ENCODE measurements at places on chromosomes 3 and 15. TPM values are rescaled to one million over a fixed set of nuclear protein-coding genes. Genes with fewer than 3 reads are reported as not detected.

DNA sequence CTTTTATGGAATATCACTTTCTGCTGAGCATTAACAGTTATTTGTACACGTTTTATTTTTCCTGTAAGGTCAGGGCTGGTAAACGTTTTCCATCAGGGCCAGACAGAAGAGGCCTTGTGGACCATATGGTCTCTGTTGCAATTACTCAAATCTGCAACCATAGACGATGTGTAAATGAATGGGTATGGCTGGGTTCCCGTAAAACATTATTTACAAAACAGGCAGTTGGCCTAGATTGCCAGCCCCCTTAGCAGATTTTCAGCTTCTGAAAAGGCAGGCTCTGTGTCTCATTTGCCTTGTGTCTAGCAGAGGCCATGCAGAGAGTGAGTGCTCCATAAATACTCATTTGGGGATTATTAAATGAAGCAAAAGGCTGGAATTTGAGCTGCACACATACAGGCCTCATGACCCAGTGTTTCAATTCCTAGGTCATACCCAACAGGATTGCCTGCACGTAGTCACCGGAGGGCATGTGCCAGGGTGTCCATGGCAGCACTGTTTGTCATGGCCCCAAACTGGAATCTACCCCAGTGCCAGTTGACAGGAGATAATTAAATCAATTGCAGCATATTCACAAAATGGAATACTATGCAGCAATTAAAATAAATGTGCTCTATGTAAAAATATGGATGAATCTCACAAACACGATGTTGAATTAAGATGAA, 51.3 kb downstream of the GPD1L start:
- no peak for DNase-seq

DNA sequence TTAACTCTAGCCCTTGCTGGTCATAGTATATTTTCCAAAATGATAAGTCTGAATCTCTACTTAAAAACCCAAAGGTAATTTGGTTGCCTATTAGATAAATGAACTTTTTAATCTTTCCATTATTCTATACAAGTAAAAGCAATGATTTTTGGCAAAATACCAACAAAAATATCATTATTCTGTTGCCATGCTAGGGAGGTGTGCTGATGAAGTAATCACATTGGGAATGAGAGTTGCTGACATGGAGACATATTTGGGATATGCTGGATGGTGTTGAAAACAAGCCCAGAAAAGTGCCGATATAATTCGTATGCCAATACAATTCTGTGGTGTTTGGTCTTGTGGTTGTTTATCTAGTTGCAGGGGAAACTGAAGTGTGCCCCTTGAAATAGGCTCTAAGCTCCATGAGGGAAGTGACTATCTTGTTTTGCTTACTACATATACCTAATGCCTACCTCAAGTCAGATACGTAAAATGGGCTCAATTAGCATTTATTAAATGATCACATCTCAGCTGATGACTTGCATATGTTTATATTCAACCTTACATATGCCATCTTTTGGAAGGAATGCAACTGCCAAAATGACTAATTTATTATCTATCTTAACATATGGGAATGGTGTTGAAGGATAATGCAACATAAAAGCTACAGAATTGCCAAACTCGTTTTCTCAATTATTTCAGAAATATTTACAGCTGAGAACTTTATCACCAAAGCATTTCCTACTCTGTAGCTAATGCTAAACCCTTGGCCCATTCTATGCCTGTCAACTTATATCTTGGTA, 5.8 kb downstream of the TOPBP1 start:
- no peak for DNase-seq

GRCh38 chr3:5202222-5202621, 14.7 kb downstream of the EDEM1 start:
- no peak for DNase-seq

MYO5C gene
- total RNA-seq = 41.6 TPM

DNA sequence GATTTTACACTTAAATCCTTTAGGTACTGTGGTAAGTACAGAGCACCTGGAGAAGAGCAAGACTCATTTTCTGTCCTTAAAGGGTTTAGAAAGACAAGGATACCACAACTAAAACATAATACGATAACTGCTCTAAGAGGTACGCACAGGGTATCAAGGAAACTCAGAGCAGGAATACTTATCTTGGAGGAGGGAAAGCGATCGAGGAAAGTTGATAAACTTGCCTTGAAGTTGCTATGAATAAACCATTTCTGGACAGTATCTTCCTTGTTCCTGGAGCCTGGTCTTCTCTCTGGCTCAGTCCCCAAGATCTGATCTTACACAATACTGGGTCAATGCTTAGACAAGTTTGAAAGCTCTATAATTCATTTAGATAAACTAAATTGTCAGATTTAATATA, 17.6 kb upstream of the GATM start:
- no peak for DNase-seq

- no peak for DNase-seq
Measured at GRCh38 chr3:146537603-146538002, 6.8 kb downstream of the PLSCR1 start.

DNA sequence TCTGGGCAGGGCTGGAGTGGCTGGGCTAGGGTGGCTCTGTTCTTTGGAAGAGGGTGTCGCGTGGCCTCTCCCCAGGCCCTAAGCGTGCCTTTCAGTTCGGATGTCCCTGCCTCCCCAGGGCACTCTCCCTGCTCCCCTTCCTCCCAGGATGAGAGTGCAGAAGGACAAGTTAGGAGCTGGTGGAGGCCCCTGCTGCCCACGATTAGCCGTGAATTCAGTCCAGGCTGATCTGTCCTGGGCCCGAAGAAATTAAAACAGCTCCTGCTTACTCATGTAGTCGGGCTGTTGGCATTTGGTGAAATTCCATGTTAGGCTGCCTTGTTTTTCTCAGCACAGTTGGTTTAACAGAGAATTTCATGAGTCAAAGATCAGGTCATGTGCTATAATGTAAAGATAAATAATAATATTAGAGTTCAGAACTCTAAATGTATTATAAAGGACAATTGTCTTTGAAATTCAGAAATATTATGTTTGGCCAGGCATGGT, 24.5 kb downstream of the NIPA1 start:
- no peak for DNase-seq

GHRL gene
- total RNA-seq = 1.2 TPM

- no peak for DNase-seq
Measured at GRCh38 chr15:43484455-43484854, 8.5 kb downstream of the TP53BP1 start.

DNA sequence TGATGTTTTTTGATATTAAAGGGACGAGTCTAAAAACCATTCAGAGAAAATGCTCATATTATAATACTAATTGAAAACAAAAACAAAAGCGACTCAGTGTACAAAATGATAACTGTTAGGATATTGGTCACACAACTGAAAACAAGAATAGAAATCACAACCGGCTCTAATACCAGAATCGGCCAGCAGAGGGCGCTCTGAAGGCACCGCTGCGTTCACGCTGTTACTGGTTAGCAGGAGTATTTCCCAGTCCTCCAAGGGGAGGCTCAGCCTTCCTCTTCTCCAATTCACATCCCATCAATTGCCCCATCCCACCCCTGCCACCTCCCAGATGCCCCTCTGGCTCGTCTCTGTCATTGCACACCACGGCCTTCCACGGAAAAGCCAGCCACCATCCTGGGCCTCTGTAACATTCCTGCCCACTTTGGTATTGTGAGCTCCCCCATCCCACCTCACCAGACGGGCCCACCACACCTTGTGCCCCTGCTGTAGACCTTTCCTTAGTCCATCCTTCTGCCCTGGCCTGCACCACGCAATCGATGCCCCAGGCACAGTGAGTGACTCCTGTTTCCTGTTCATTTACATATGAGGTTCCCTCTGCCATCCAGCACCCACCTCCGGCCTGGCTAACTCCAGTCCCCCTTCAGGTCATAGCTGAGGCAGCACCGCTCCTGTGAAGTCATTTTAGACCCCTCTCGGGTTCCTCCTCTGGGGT, 8.5 kb downstream of the FAM107A start:
- DNase-seq = peak; percentile 84

GRK7 gene
- total RNA-seq = not detected

DNA sequence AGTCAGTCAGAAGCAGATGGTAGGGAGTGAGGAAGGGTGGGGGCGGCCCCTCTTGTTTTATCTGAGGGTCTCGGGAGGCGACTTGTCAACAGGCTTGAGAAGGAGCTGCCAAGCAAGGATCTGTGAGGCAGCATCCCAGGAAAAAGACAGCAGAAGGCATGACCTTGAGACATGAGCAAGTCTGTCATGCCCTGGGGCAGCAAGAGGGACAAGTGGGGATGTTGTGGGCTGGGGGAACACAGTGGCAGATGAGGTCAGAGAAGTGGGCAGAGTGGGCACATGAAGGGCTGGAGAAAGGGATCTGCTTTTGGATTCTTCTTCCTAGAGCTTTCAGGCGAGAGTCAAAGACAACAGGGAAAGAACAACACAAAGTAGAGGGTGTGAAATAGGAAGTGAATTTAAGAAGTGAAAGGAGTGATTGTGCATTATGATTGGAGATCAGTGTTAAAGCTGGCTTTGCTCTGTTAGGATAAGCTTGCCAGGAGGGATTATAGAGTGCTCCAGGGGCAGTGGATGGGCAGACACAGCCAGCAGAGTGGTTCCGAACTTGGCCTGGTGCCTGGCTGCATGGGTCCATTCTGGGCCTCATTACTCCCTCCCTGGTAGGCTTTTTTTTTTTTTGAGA, 73.3 kb downstream of the USP13 start:
- DNase-seq = no peak

LRRC31 gene
- 0.76 TPM for total RNA-seq

DNA sequence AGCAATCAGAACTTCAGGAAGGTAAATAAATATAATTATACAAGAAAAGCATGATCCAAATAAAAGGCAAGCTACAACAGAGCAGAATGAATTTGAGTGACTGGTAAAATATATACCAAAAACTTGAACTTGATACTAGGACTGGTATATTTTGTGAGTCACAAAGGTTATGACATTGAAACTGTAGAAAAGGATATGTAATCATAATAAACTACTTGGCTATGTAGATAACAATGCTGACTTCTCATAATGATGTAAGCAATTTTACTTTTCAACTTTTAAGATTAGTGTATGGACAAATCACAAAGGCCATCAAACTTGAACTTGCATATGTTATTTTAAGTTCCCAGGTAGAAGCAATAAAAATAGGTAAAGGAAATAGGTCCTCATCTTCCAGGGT, 384.5 kb upstream of the NECTIN3 start:
- DNase-seq = no peak

GRCh38 chr15:85763157-85763556, 31.6 kb downstream of the KLHL25 start:
- no peak for DNase-seq

- no peak for DNase-seq
Measured at GRCh38 chr3:59535791-59536221, 486.0 kb upstream of the CFAP20DC start.

DNA sequence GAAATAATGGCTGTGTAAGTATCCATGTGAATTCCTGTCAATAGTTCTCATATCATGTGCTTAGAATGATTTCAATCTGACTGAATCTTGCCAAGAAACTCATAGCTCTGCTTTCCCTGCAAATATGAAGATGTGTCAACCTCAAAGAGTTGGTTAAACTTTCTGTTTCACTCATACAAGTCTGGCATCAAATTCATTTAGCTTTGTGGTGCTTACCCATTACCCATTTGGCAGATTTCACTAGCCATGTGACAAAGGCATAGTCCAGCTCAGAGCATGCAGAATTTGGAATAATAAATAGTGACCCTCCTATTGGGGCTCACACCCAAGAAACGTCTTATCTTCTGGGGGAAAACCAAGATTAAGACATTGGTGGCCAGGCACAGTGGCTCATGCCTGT, 256.6 kb upstream of the TPRG1 start:
- DNase-seq = no peak

- no peak for DNase-seq
Measured at GRCh38 chr15:31263751-31264558, 62.7 kb upstream of the KLF13 start.

- no peak for DNase-seq
Measured at GRCh38 chr3:197892162-197892561, 57.8 kb upstream of the RPL35A start.

DNA sequence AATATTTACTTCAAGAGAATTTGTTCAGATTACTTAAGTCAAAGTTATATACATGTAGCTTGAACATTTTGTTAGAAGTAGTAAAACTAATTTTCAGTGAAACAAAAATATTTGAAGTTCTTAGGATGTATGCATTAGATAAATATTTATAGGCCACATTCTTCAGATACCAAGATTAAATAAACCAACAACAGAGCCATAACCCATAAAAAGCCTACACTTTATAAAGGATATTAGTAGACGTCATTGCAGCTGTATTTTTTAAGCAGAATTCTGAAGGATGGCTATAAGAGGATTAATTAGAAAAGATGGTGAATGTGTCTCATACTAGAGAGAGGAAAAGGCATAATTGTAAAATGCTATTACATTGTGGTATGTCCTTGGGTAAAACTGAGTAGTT, 449.7 kb upstream of the ALCAM start:
- DNase-seq = no peak

DNA sequence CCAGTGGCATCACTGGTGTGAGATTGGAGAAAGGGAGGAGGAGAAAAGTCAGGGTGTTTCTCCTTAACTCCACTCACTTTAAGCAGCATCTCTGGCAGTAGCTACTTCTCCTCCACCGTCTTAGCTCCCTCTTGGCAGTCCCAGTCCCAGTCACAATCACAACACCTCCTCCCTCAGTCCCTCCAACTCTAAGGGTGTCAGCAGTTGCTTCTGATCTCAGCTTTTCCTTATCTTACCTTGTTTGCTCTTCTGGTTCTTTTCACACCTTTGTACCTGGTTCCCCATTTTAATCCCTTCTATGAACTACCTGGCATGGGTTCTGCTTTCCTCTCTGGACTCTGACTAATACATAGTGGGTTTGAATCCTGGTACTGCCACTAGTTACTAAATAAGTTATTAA, 188.3 kb upstream of the CTDSPL start:
- DNase-seq = no peak

DNA sequence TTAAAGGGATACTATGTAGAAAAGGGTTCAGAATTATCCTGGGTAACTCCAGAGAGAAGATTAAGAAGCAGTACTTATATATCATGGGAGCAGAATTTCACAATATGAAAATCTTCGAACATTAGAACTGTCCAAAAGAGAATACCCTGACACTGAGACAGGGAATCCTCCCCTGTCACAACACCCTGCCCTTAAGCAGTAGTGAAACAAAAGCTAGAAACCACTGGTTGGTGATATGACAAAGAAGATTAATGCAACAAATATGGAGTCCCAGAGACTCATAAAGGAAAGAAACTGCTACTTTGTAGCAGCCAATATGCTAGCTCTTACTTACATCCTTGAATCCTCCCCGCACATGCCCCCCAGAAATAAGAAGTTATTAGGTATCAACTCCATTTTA, 18.5 kb downstream of the MIX23 start:
- DNase-seq = no peak

DNA sequence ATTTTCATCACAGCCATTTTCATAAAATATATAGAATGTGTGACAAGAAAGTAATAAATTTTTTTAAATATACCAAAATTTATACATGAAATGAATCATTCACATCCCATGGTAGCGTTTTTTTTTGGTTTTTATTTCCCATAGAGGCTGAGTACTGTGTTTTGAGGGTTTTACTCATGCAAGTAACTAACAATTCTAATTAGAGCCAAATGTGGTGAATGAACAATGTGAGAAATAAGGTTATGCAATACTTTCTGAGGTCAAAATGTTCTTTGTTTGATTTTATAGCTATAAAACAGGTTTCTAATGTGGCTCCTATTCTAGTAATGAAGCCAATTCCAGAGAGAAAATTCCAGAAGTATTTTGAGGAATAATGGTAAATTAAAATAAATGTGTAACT, 386.8 kb downstream of the TBC1D5 start:
- DNase-seq = no peak
